AG20443 (cell line): ENCODE measurements at places on chromosomes 2 and 18.
A peak's percentile ranks its signal among the peaks of the same experiment; 100 is the strongest.

DNA sequence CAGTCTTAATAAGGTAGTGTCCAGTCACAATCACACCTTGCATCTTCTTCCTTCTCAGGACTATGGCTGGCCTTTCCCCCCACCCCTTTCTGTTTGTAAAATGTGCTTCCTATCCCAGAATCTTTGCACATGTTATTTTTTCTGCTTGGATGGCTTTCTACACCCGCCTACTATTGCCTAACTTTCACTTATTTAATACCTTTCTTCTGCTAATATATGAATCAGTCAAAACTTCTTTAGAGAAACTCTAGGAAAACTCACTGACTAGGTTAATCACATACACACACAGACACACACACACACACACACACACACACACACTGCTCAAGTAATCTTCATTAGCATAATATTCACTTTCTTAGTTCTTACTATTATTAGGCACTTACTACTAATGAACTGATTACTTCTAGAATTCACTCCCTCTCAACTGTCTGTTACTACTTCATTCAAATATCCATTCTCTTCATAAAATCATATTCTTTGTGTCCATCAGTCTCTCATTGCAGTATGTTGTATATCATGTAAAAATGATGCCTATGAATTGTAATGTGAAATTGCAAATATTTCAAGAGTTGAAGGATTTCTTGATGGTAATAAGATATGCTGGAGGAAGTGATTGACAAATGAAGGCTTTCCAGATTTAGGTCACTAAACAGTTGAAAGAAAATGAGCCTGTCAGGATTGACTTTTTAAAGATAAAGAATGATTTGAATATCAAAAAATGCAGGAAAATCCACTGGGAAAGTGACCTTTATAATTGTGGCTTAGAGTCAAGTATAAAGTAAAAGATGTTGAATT is 51.2 kb downstream of the CLIP4 start:
- no peak for DNase-seq

GRCh38 chr18:51361130-51361860 is 163.8 kb upstream of the MEX3C start:
- DNase-seq: no peak

DNA sequence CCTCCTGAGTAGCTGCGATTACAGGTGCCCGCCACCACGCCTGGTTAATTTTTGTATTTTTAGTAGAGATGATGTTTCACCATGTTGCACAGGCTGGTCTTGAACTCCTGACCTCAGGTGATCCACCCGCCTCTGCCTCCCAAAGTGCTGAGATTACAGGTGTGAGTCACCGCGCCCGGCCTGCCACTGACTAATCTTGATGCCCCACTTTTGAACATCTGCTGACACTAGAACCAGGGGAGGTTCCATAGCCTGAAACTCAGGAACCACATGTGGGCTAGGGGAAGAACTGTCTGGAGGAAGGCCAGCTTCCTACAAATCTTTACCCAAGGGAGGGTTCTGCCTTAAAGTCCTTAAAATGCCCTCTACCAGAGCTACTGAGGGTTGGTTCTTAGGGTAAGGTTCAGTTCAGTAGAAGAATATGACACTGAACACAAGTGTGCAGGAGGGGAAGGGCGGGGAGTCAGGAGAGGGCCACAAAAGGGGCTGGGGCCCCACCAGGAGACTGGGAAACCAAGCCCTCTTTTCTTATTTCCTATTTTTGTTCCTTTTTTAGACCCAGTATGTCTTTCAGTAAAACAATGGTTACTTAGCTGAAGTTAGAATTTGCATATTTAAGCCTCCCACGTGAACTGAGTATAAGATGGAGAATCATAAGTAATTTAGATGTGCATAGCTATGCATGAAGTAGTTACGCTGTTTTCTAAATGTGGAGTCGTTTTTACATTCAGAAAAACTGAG is 6.3 kb upstream of the RAB31 start:
- no peak for DNase-seq

DNA sequence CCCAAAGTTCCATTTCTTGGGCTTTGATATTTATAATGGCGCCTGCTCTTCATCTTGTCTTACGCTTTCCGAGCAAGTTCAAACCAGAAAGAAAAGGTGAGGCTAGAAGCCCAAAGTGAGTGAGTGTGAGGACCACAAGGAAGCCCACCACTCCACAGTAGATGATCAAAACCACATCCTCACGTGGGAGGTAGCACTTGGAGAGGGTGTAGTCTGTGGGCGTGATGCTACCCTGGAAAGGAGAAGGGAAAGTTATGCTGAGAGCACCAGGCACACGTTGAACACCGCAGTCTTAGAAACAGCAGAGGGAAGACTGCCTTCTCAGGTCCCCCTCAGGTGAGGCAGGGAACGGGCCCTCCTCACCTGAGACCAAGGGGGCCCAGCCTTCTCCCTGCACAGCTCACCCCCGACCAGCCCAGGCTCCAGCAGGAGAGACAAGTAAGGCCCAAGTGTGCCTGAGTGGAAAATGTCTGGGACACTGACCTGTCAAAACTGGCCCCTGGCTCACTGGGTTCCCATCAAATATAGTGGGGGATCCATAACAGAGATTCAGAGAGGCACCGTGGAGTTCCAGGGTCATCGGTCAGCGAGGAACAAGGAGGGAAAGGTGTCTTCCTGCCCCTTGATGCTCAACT is 23.6 kb downstream of the MPPE1 start:
- DNase-seq: no peak

- DNase-seq: no peak
Observed at GRCh38 chr2:191625016-191625415, 52.9 kb upstream of the NABP1 start.

- no peak for DNase-seq
Observed at GRCh38 chr2:10772201-10772867, 40.3 kb downstream of the PDIA6 start.

DNA sequence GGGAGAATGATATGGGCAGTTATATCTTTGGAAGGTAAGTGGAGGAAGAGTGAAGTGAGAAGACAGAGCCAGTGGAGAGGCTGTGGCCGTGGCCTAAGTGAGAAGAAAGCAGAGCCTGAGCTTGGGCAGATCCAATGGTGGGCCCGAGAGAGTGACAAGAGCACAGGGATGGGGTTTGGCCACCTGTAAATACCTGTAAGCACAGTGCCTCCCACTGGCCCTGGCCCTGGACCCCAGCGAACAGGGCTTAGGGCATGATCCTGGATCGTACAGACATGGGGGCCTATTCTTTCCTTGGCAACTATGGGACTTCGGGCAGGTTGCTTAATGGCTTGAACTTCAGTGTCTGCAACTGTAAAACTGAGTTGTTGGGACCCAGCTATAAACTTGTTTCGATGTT is 44.1 kb downstream of the MTCL1 start:
- no peak for DNase-seq

DNA sequence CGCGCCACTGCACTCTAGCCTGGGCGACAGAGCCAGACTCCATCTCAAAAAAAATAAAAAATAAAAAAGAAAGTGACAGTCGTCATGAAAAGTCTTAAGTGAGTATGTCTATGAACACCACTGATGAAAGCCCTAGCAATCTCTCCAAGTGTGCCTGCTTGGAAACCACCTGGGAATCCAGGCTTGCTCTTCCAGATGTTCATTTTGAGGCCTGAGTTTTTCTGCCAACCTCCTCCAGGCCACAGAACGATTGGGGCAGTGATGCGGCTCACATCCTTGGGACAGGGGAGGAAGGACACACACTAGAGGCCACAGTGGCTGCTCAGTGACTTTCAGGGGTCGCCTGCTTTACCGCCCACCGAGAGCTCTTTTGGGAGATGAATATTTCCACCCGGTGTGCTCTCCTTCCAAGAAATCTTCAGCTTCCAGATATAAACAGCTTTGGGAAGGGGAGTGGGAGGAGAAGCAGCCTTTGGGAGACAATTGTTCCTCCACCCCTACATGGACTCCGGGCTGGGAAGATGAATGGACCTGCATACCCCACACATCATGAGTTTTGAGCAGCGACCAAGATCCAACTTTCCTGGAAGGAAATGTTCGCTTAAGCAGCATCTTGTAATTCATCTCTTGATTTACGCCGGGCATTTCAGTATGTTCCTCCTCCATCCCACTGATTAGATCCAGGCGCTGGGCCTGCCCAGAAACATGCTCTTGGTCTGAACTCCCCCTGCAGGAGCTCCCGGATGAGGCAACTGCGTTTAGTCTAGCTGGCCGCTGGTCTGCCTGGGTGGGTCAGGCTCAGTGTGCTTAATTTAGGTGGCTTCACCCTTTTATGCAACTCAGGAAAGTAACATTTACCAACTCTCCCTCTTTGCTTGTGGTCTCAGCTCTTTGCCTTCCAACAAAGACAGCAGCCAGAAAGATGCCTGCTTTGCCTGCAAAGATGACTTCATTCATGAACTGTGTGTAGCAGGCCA is 6.2 kb upstream of the ARMC9 start:
- peak; percentile 88 for DNase-seq

DNA sequence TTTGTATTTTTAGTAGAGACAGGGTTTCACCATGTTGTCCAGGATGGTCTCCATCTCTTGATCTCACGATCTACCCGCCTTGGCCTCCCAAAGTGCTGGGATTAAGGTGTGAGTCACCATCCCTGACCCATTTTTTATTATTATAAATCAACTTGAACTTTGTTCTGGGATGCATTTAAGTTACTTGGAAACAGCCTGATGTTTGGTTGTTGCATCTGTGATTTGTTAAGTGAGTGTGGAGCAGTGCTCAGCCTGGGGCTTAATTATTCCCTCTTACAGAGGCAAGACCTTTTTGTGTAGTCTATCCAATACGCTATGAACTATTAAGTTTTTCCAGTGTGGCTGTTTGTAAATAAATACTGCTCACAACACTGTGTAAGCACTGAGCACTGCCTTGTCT is 32.6 kb downstream of the MTA3 start:
- no peak for DNase-seq

DNA sequence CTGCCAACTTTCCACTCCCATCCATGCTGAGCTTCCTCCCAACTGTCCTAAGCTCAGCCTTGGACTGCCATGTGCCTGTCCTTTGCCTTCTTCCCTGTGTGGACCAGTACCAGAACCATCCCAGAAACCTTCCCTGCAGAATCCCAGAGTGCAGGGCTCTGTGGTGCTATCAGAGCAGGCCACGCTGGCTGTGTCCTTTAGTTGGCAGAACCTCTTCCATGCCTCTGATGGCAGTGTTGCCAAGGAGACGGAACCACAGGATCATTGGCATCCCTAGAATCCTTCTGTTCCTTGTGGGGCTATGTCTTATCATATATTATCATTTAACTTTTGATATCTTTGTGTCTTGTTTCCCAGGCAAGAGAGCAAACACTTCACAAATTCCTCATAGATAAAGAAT is 73.0 kb upstream of the NOSTRIN start:
- no peak for DNase-seq

DNA sequence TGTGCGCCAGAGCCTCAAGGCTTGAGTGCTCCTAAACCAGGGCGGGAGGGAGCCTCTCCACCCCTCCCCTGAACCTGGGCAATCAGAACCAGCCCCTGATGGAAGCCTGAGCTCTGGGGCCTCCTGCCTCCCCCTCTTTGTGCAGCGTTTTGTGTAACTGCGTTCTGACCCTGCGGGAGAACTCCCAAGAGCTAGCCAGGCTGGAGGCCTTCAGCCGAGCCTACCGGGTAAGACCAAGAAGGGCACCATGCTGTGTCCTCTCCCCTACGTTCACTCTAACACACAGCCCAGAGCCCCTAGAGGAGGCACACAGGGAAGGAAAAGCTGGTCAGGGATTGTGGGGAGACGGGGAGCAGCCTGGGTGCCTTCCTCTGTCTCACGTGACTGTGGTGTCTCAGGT is 108.0 kb downstream of the PLB1 start:
- no peak for DNase-seq

DNA sequence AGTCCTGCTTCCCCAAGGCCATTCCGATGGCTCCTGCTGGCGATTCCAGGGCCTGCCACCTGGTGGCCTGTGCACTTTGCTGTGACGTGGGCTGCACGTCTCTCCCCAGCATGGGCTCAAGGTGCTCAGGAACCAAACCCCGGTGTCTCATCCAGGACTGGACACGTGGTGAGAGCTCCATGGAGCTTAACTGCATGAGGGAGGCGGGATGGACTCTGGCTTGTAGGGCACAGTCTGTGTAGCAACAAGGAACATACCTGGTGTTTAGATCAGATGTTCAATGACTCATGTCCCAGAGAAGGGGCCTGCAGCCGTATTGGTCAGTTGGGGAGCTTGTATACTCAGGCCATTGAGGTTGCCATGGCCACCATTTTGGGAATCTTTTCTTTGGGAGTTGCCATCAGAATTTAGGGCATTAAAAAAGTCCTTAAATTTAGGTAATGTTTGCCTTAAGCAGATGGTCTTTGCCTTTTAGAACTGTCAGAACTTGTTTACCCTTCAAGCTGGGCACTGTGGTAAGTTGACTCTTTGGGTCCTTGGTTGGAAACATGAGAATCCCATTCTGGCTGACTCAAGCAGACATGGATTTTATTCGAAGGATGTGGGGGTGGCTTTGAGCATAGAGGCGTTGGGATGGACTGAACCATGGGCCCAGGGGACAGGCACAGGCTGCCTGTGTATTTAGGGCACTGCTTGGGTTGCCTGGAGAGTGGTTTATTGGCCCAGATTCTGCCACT is 21.0 kb downstream of the AGAP1 start:
- DNase-seq: no peak

DNA sequence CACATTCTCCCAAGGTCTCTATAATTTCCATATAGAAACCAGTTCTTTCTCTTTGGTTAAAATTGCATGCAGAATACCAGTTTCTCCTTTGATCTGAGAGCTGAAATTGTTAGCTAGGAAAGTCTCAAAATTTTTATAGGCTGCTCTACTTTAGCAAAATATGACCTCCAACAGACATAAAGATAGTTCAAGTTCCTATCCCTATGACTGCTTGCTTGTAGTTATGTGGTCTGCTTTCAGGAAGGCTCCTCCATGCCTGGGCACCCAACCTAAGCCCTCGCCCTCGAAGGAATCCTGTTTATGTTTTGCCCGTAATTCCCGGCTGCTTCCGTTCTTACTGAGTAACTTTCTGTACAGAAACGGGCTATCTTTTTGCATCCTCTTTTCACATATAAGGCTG is 28.0 kb upstream of the LTBP1 start:
- no peak for DNase-seq

- no peak for DNase-seq
Observed at GRCh38 chr2:218861645-218862318, 2.2 kb downstream of the WNT6 start.

- peak; percentile 69 for DNase-seq
Observed at GRCh38 chr2:236512902-236513435, 56.7 kb upstream of the ACKR3 start.

DNA sequence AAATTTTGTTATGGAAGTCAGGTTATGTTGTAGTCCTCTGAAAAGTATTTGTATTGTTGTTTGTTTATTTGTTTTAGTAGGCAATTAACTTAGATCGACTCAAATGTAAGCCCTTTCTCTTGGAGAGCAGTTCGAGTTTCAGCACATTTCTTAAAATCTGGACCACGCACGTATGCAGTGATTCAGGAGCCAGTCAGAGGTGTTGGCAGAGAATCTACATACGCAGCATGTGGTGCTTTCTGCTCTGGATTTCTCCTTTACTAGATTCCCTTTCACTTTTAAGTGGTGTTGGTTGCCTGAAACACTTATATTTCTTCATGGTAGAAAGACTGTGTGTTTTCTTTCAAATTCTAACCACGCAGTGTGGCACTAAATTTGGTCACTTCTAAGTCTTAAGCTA is 773.9 kb upstream of the LRATD1 start:
- DNase-seq: peak; percentile 60

GRCh38 chr2:48435909-48436308 is 94.0 kb upstream of the STON1 start:
- DNase-seq: no peak
